ENCODE measurements at places on chromosomes 2 and 18.

- DNase-seq = no peak
Observed at GRCh38 chr2:160308915-160309314, 108.8 kb upstream of the ITGB6 start.

DNA sequence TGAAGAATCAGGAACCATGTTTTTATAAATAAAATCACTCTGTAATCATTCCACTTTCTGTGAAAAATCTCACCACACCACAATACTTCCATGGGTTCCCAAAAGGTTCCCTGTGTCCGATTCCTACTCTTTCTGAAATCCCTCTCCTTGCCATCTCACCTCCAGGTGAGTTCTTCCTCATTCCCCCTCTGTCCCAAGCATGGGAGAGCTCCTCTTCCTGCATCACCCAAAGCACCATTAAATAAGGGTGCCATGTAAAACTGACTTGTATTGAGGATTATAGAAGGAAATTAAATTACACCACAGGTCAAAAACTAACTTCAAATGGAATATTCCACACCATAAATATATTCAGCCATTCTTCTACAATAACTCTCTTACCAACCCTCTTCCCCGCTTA lies 55.8 kb upstream of the ETAA1 start:
- no peak for DNase-seq

DNA sequence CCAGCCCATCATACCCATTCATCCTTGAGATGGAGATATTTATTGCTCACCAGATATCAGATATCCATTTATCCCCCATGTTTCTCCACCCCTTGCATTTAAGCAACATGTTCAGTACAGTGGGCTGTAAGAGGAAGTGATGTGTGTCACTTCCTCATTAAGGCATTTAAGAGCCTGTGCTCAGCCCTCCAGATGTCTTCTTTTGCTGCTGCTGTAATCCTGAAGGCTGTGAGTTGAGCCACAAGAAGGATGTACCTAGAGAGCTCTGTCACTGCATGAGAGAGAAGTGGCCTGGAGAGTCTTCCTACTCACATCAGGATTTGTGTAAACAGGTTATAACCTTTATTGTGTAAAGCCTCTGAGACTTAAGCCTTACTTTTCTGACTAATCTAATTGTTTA lies 151.8 kb upstream of the UNC80 start:
- DNase-seq = no peak

DNA sequence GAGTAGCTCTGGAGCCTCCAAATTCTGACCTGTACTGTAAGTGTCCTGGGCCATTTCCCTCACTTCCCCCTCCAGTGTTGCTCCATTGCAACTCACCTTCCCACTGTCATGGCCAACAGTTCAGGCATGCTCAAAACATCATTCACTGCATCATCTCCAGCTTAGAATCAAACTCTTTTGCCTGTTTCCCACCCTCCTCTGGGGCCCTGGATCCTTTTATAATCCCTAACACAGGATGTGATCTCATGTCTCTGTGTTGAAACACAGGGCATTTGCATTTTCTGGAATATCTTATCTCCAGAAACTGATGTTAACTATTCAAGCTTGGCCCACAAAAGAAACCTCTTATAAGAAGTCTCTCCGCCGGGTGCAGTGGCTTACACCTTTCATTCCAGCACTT lies 3.0 kb downstream of the DPP4 start:
- DNase-seq = no peak

All from stimulated activated CD4-positive, alpha-beta T cell treated with anti-CD3 and anti-CD28 coated beads, TNF-alpha, amount 100 ng/mL, for 24 hours (primary cell).